ENCODE measurements at places on chromosomes 13 and 19.

- no peak for DNase-seq
Observed at GRCh38 chr19:46733690-46734292, 12.1 kb upstream of the FKRP start.

DNA sequence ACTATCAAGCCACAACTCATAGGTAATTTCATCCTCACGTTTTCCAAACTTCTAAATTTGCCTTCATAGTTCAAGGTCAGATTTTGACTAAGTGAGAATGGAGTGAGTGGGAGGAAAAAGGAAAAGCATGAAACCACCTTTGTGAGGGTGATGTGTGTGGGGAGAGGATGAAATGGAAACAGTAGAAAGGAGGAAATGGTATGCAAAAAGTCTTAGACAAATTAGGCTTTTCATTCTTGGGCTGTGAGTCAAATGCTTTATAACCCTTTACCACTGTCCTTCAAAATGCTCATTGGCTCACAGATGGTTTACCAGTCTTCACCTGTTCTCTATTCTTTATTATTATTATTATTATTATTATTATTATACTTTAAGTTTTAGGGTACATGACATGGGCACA is 127.2 kb downstream of the RAP2A start:
- no peak for DNase-seq

GRCh38 chr13:47459512-47459911 is 541.6 kb downstream of the SUCLA2 start:
- DNase-seq = no peak

- DNase-seq = no peak
Observed at GRCh38 chr13:79398915-79399314, 7.1 kb downstream of the RBM26 start.
